Stimulated activated CD8-positive, alpha-beta memory T cell treated with anti-CD3 and anti-CD28 coated beads, Interleukin-7, amount 100 ng/mL, for 24 hours (primary cell): ENCODE measurements at places on chromosomes 3 and 15.
A peak's percentile ranks its signal among the peaks of the same experiment; 100 is the strongest.

DNA sequence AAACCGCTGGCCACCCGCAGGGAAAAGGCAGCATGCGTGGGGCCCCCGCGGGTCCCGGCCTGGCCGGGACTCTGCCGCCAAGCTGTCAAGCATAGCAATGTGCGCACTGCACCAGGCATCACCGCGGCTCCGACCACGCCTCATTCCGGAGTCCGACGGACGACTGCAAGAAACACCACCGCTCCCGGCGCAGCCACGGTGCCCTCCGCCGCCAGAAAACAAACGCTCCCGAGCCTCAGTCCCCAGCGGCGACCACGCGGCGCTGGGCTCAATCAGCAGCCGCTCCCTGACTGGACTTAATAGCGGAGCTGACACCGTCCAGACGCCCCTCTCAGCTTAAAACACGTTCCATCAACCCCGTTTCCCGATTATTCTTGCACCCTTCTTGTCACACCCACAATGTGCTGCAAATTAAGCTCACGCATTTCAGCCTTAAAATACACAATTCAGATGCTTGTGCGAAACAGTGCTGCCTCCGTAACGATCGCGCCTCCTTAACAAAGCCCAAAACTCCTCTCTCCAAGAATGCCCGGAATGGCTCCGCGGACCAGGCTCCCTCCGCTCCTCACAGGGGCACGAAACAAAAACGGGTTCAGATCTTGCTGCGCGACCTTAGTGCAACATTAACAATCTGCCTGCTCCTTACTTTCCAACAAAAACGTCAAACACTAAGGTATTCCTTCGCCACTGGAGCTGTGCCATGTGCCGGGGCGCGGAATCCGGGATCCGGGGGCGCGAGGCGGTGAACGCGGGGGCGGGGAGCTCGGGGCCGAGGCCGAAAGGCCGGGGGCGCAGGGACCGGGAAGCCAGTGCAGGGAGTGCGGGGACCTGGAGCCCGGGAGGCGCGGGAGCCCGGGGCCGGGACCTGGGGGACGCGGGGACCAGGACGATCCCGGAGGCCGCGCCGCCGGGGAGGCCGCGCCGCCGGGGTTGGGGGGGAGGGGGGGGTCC, 655 bp downstream of the CYFIP1 start:
- DNase-seq = no peak

GRCh38 chr15:74327756-74328155, 39.7 kb downstream of the CYP11A1 start:
- no peak for DNase-seq

- peak; percentile 12 for DNase-seq
Measured at GRCh38 chr3:113441051-113441770, at the start of gene CFAP44. Gene CFAP44, minus strand, starts transcription at chr3:113441493. Its CDS starts 7,829 bp downstream, at chr3:113433664.

- DNase-seq = no peak
Measured at GRCh38 chr3:69012100-69012799, 1.2 kb downstream of the EOGT start.

GRCh38 chr3:43647331-43648166, 25.7 kb upstream of the ANO10 start:
- DNase-seq = no peak
